ENCODE measurements at places on chromosomes 11 and 22.

GRCh38 chr11:60933416-60934123 lies 9.3 kb downstream of the TMEM132A start:
- no peak for DNase-seq

DNA sequence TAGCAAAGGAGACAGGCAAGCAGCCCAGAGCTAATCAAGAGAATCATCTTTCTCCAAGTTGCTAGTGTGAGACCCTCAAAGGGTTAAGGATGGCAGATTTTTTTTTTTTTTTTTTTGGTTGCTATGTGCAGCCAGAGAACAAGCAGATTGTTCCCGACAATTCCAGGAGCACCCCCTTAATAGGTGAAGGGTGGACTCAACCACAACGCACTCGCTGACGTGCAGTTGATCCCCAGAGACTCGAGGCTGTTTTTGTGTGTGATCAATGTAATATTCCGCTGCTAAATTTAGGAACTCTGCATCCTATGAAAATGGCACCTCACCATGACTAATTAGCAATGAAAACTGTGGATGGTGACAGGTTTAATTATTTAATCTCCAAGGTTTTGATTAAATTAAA lies 789.0 kb downstream of the KCNA4 start:
- peak; percentile 59 for DNase-seq

- no peak for DNase-seq
These were observed 12.0 kb downstream of the JAML start for GRCh38 chr11:118212781-118213191.

DNA sequence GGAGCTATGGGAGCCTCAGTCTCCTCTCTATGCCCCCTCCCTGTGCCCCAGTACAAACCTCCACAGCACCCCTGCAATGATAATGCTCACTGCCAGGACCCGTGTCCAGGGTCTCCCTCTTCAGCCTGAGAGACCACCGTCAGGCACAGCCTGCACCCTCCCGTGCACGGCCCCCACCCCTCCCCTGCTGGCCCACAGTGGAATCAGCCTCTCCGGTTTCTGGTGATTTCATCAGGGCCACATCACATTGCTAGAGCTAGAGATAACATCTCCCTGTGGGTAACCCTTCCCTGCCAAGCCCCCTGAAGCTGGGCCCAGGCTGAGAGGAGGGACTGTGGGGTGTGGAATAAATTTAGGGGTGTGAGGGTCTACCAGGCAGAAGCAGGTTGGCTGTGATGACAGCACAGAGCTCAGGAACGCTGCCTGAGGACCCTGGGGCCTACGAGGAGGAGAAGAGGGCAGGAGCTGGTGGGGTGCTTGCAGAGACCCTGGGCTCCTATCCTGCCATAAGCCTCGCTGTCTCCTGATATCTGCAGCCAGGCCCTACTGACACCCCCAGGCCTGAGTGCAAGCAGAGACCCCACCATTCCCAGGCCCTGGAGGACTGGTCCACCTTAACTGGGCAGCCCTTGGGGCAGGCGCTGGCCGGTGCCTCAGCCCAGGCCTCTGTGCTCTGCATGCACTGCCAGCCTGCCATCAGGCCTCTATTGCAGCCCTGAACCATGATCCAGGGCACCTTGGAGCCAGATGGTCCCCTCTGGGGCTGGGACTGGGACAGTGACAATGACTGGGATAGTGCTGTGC lies at the start of gene KLHDC7B:
KLHDC7B (plus strand) TSS at position 378 of the 804 bp plus-strand sequence; CDS start at position 723, 345 bp downstream.
- no peak for DNase-seq

- DNase-seq: no peak
These were observed 43.6 kb upstream of the POU2AF1 start for GRCh38 chr11:111422494-111423249.

DNA sequence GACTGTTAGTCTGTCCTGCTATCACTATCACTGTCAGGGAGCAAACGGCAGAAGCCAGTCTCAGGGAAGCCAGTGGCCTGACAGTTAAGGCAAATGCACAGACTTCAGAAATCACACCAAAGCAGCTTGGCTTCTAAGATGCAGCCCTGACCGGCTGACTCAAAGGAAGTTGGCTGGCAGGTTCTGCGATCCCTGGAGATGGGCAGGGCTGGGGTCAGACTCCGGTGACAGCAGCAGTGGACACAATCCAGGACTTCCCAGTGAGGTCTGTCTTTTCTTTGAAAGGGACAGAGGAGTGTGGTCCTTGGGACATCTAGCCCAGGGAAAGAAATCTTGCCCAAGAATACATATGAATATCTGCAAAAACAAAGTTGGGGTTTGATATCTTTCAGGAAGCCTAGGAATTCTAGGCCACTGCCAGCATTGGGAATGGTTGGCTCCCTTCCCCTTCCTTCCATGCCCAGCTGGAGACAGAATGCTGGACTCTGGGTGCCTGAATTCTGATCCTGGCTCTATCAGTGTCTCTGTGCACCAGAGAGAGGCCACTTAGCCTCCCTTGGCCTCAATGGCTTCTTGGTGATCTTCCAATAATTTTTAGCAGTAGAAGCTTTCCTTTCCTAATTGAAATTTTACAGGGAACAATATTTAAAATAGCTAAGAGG lies 108.9 kb downstream of the KIRREL3 start:
- DNase-seq: no peak

GRCh38 chr11:12112750-12113149 lies 2.4 kb downstream of the MICAL2 start:
- no peak for DNase-seq

- DNase-seq: no peak
These were observed 3.3 kb downstream of the PRR33 start for GRCh38 chr11:1888347-1888753.

GRCh38 chr11:19660076-19660475 lies 52.6 kb upstream of the NAV2 start:
- DNase-seq: no peak

DNA sequence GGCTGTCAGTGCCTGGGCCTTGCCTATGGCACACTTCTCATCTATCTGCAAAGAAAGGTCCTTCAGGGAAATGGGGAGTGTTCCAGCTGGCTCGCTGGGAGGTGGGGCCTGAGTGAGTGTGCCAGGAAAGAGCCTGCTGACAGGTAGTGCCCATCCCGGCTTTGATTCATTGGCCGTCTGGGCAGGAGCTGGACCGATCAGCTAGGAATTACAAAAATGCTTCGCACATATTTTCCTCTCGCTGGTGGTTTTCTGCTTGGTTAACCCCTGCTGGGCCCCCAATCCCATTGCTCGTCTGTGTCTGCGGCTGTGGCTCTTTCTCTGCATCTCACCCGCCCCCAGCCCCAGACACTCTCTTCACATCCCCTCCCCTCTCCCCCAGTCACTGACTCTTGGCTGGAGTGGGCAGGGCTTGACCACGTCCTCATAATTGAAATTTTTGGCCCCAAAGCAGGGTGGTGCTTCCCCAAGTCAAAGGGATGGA lies 10.8 kb downstream of the LIF start:
- DNase-seq: no peak

GRCh38 chr11:44139565-44140330 lies 44.3 kb downstream of the EXT2 start:
- no peak for DNase-seq

DNA sequence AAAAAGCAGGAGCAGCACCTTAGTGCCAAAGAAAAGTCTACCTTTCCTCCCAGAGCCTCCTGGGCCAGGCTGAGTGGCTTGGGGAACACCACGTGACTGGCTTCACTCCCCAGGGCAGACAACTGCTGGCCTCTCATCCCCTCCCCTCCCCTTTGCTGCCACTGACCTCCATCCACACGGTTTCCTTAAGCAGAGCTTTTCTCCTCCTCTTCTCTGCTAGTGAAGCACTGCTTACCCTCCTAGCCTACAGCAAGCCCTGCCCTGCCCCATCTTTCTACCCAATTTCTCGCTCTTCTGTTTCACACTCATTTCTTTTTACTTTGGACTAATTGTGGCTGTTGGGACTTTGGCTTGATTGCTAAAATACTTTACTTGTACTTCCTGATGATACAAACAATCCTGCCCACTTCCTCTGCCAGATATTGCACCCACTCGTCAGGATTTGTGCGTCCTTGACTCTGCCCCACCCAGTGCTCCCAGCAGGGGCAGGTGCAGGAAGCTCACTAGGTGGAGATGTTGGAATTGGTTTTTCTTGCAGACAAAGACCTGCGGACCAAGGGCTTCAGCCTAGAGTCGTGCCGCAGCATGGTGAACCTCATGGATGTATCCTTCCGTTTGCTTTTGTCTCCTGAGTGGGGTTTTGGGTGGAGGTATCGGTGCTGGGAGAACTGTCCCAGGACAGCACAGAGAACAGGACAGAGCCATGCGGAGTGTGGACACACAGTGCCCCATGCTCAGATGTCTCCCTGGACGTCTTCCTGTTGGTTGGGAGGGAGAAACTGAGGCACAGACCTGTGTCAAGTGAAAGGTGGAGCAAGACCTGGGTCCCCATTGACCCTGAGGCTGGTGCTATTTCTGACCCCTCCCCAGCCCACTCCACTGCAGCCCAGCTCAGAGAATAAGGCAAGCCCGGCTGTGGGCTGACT lies 27.3 kb downstream of the CAPN1 start:
- DNase-seq: no peak

- DNase-seq: no peak
These were observed 30.2 kb upstream of the SWAP70 start for GRCh38 chr11:9633679-9634078.

DNA sequence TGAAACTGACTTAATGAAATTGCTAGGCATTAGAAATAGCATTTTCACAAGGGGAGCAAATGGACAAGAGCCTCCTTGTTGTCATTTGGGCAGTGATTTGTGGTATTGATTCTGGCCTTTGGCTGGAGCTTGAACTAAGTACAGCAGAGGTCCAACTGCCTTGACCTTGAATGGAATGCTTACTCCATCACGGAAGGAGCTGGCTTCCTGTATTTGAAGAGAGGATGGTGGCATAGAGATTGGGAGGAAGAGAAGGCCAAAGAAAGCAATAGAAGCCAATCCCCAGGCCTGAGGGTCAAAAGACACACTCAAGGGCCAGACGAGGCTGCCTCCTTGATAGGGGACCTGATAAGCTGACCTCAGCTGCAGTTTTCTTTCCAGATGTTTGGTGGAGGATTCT lies 126.6 kb upstream of the MPPED2 start:
- no peak for DNase-seq
